Activated naive CD8-positive, alpha-beta T cell treated with anti-CD3 and anti-CD28 coated beads for 36 hours (primary cell): ENCODE measurements at places on chromosomes 7 and 10. TPM values are rescaled to one million over a fixed set of nuclear protein-coding genes. Genes with fewer than 3 reads are reported as not detected.

DNA sequence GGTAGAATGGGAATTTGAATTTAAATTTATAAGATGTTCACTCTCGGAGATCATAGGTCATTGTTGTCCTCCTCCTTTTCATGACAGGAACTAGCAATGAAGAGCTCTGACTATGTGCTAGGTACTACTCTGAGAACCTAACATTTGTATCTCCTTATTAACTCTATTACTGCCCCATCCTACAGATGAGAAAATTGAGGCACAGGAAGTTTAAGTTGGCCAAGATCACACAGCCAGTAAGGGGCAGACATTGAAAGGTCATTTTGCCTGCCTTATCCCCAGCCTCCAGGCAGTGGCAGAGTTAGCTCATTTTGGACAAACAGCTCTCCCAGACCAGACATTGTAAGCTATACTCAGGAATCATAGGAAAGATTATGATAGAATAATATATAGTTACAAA lies 6.0 kb downstream of the SRGN start:
- H3K27ac ChIP-seq = no peak overlapping the region
- peaks cover 47% of the 10 kb centered on the region for H3K36me3 ChIP-seq
- H3K4me1 ChIP-seq = peaks cover 55% of the 10 kb centered on the region
- no peak for DNase-seq
- H3K27me3 ChIP-seq = no peaks in the 10 kb centered on the region

DNA sequence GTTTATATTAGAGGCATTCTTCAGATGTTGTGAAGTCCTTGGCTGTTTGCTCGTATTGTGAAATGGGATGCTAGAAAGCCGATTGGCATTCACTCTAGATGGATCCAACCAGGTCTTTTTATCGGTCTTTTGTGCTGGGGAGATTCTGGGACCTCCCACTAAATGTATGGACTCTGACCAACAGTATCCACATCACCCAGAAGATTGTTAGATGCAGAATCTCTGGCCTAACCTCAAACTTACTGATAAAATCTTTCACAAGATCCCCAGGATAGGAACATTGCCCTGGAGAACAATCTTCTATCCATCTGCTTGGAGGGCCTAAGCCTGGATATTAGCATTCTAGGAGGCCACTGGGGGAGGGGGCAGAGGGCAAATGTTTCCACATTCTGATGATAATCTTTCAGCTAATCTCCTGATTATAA lies 160.9 kb downstream of the PLXDC2 start:
- DNase-seq = no peak
- H3K27me3 ChIP-seq = no peaks in the 10 kb centered on the region
- no peaks in the 10 kb centered on the region for H3K36me3 ChIP-seq
- no peaks in the 10 kb centered on the region for H3K4me1 ChIP-seq

- no peaks in the 10 kb centered on the region for H3K27me3 ChIP-seq
- DNase-seq = no peak
- peaks cover 15% of the 10 kb centered on the region for H3K36me3 ChIP-seq
- H3K4me1 ChIP-seq = peaks cover 12% of the 10 kb centered on the region
- H3K27ac ChIP-seq = no peak overlapping the region
- no peak overlapping the region for H3K4me3 ChIP-seq
Observed at GRCh38 chr10:50456719-50457118, 167.0 kb downstream of the SGMS1 start.

- no peaks in the 10 kb centered on the region for H3K36me3 ChIP-seq
- no peaks in the 10 kb centered on the region for H3K27me3 ChIP-seq
- H3K4me3 ChIP-seq = no peak overlapping the region
- no peak for DNase-seq
Observed at GRCh38 chr7:69419934-69420333, 178.3 kb upstream of the AUTS2 start.

DNA sequence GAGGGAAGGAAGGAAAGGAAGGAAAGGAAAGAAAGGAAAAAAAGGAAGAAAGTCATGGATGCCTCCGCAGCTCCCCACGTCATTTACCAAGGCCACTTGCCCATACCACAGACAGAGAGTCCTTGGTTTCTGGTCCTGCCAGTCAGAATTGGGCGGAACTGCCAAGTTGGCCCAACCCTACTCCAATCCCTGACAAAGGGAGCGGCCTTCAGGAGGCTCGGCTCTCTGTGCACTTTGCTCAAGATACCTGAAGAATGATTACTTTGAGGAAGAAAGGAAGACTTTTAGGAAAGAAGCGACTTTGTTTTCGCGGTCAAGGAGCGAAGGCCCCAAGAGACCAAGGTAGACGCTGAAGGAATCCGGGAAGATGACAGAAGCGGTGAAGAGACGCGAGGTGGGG lies 49.1 kb upstream of the FXYD4 start:
- no peak overlapping the region for H3K27ac ChIP-seq
- no peak for DNase-seq
- peak overlapping the region; percentile 41 for H3K4me3 ChIP-seq
- H3K4me1 ChIP-seq = peaks cover 5% of the 10 kb centered on the region

DNA sequence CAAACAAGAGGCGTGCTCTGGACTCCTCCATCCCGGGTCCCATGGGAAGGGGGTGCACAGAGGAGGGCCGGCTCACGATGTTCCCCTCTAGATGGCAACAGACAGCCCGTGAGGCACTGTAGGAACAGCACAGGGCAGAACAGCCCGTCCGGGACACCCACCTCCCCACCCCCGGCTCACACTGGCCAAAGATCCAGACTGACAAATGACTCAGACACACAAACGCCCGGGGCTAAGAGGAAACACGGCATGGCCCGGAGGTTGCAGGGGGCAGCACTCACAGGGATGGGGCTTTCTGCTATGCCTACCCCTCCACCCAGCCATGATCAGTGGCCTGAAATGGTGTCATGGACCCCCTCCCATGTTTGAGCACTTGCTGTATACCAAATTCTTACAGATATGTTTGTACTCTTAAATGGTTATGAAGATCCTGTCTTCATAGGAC lies 4.9 kb upstream of the ELN start:
- H3K4me3 ChIP-seq = no peak overlapping the region
- DNase-seq = no peak
- H3K4me1 ChIP-seq = peaks cover 3% of the 10 kb centered on the region
- no peaks in the 10 kb centered on the region for H3K36me3 ChIP-seq

GRCh38 chr10:89201345-89202032 lies 5.6 kb downstream of the CH25H start:
- H3K27ac ChIP-seq = no peak overlapping the region
- no peak overlapping the region for H3K4me3 ChIP-seq
- H3K36me3 ChIP-seq = no peaks in the 10 kb centered on the region

Gene UTF1
- total RNA-seq = not detected

Gene GSAP
- total RNA-seq = 1.7 TPM

GRCh38 chr7:80552031-80552694 lies 40.3 kb upstream of the GNAT3 start:
- no peaks in the 10 kb centered on the region for H3K27me3 ChIP-seq
- no peaks in the 10 kb centered on the region for H3K36me3 ChIP-seq
- no peak overlapping the region for H3K27ac ChIP-seq
- H3K4me3 ChIP-seq = no peak overlapping the region
- H3K4me1 ChIP-seq = no peaks in the 10 kb centered on the region

DNA sequence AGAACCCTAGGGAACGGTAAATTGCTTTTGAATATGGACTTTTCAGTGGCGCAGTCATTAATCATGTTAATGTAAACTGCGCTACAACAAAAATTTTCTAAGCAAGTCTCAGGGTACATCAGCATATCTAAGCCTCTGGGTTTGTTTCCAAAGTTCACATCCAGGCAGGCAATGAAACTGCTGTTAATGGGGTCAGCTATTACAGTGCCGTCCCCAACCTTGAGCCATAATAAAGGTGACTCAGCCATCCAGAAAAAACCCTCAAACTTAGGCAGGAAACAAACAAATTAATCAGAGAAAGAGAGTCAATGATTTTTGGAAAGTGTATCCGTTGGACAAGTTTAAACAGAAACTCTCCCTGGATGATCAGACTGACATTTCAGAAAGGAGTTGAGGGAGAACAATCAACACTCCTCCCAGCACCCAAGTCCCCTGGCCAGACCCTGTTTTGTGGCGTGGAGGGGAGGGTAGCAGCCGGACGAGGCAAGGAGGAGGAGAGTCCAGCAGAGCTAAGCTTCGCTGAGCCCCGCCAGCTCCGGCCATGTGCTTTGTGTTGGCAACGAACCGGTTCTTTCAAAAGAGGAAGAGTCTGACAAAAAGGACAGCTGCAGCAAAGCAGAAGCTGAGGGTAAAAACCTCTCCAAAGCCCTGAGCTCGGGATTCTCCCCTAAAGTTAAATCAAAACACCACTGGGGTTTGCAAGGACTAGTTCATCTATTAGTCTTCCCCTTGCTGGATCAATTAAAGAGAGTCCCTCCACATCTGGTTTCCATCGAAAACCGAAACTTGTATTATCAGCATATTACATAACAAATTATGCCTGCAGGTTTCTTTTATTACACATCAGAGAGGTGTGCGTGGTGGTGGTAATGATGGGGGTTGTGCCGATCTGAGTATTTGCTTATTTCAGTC lies 3.6 kb downstream of the FAM53B start:
- no peak for DNase-seq
- peak overlapping the region; percentile 24 for H3K4me3 ChIP-seq
- H3K27me3 ChIP-seq = peaks cover 9% of the 10 kb centered on the region
- peak overlapping the region; percentile 72 for H3K27ac ChIP-seq
